ENCODE measurements at places on chromosomes 2 and 18.

DNA sequence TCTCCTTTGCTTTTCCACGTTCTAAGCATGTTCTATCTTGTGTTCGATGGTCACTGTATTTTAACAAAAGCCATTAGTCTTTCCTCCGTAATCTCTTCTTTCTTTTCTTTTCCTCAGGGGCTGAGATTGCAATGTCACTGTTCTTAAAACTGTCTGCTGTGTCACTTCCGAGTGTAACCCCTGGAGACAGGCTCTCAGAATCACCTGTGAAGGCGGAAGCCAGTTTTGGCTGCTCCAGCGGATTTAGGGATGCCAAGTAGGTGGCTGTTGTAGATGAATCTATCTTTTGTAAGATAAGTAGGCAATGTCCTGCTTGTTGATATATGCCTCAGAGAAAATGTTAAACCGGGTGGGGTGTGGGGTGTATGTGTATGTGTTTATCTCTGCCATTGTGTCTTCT, 94.7 kb upstream of the L3MBTL4 start:
- DNase-seq = no peak

DNA sequence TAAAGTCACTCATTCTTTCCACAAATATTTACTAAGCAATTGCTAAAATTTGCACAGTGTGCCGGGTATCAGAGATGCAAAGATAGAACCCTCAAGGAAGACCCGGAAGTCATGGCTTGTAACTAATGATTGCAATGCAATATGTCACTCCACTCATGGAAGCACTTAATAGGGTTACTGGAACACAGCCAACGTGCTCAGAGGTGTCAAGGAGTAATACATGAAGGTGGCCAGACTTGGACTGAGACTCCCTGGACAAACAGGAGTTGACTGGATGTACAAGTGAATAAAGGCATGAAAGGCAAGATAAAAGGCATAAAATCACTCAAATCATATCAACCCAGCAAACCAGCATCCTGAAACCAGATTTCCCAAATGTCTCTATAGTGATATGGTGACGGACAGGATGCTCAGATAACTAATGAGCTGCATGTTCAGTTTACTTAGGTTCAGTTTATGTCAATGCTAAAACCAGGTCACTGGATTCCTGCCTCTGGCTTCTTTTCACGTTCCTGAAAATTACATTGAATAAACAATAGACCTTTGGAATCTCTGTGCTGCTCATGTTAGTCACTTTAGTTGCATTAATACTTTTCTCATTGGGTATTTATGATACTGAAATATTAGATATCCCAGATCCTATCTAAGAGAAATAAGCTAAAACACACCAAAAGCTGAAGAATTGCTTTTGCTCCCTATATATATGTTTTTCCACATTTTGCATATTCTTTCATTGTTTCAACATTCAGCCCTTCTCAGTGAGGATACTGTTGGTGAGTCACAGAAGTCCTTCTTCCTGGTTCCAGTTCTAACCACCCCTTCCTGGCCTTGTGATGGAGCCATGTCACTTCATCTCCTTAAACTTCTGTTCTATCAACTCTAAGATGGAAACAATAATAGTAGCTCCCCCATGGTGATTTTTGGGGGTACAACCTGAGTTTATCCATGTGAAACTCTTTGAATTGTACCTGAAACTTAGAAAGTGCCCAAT, 688.9 kb upstream of the ID2 start:
- no peak for DNase-seq

- DNase-seq = no peak
These were observed 1246.0 kb upstream of the ZEB2 start for GRCh38 chr2:145765874-145766273.

DNA sequence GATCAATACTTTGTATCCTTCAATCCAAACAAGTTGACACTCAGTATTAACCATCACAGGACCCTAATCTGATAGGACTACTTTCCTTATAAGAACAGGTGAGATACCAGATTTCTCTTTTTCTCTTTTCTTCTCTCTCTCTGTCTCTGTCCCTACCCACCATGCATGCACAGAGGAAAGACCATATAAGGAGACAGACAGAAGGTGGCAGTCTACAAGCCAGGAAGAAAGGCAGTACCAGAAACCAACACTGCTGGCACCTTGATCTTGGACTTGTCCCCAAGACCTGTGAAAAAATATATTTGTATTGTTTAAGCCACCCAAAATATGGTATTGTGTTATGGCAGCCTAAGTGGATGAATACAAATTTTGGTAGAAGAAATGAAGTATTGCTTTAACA, 156.2 kb upstream of the KCNH7 start:
- DNase-seq = no peak

DNA sequence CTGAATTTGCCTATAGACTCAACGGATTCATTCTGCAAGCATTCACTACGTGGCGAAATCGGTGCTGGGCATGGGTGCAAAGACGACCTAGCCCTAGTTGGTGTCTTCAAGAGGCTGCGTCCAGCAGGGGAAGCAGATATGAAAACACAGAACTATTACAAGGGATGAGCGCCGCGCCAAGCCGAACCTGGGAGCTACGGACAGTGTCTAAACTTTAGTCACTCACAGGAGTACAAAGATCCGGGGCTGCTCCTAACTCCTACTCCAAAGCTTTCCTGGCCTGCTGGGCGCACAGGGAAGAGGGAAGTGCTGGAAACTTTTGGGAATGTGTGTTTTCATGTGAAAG, 732 bp upstream of the ANXA4 start:
- peak; percentile 35 for DNase-seq

- peak; percentile 51 for DNase-seq
These were observed 131.4 kb downstream of the MSH2 start for GRCh38 chr2:47534179-47534919.

DNA sequence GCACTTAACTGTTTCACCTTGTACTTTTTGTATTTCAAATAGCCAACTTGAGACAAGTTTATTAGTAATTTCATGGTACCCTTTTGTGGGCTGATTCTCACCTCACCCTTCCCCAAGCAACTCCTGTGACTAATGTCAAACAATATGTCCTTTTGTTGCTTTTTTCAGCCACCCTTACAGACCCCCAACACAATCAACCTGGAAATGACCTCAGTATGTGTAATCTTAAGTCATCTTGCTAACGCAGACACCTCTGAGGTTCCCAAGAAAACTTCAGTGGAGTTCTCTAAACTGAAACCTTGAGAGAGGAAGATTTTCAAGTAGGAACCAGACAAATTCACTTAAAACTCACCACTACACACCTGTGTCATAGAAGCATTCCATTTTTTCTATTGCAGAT, 69.5 kb downstream of the KYNU start:
- DNase-seq = no peak

DNA sequence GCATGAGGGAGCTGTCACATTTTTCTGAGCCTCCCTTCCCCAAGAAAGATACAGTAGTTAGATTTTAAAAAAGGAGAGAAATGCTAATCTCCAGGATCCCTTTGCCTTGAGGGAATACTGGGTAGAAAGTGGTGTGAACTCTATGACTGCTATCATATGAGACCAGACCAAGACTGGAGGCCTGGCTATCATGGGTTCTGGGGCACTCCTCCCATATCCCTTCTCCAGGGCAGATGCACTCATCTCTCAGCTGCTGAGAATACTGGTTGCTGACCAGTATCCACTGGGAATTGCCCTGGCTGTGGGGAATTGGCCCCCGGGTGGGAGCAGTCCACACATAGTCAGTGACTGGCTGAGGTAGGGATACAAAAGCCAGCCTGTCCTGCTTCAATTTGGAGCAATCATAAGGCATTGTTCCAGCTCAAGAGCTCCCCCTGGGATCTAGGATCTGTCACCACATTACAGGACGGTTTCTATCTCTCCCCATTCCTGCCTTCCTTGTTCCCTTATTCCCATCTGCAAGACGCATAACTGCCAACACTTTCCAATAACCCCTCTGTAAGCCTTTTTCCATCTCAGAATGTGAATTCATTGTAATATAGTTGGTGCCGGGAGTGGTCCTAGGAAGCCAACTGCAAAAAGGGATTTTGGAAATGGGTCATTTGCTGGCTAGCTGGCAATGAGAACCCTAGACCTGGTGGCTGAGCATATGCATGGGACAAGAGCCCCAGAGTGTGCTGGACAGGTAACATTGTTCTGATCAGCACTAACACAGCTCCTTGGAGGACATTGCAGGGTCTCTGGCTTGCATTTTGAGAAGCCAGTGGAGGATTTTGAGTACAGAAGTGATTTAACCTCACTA, 35.4 kb upstream of the REEP1 start:
- DNase-seq = no peak

DNA sequence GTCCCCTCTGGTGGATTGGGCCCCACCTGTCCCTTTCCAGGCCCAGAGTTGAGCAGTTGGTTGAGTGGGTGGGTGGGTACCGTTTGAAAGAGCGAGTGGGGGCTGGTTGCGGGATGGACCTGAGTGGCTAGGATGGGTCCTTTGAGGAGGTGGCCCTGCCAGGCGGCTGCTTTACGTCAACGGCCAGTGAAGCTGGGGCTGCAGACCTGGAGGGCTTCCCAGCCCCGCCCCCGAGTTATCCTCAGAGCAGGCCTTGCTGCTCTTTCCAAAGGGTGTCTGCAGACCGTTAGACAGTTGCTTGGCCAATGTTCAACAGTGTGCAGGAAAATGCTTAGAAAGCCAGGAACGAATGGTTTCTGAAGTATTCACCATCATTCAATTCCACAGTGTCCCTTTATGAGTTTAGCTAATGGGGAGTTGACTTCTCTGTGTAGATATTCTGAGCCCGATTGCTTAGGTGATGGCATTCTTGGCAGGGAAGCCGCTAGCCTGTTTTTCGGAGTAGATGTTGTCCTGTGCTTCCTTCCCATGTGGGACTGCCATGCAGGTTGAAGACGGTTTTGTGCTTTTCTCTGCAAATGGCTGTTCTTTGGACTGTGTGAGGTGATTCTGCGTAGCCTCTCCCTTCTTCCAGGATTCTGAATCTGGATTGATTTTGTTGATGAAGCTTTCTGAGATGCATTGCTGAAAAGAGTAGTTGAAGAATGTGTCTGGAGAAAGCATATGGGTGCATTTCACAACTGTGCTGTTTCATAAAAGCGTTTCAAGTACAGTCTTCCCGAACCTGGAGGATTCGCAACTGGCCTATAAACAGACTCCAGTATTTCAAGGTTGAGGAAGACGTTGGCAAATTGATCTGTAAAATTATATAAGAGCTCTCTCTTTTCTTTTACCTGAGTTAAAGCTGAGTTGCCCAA, 45.8 kb downstream of the LDLRAD4 start:
- DNase-seq = no peak

GRCh38 chr2:141728886-141729285, 401.9 kb downstream of the LRP1B start:
- no peak for DNase-seq

GRCh38 chr2:171541202-171541887, 19.1 kb downstream of the CYBRD1 start:
- no peak for DNase-seq

DNA sequence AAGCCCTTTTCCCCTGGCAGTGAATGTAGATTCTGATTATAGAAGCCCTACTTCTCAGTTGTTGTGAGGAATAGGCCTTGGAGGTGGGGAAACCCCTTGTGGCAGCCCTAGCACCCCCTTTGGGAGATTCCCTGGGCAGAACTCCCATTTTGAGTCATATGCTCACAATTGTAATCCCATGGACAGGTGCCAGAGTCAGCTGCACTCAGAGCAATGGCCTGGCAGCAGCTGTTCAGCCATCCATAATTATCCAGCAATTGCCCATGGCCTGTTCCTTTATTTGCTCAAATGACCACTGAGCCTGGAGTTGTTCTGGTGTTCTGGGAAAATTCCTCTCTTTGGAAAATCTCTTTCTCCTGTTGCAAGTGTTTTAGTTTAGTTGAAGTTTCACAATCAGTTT, 71.7 kb downstream of the PTRHD1 start:
- DNase-seq = peak; percentile 56

- DNase-seq = no peak
These were observed 13.1 kb downstream of the SOS1 start for GRCh38 chr2:39107724-39108273.

DNA sequence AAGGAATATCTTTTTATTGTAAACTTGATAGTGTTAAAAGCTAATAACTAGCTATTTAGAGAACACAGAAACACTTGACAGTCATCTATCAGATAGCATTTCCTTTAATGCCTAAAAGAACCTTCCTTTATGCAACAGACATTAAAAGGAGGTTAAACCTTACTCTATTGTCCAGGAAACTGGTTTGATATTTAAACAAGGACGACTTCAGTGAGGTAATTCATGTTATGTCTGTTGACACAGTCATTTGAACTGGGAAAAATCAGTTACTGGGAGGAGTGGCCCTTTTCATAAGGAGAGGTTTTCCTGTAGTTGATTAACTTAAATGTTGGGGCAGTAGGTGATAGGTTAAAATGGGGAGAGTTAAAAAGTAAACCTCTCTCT, 6.7 kb downstream of the TGIF1 start:
- no peak for DNase-seq

DNA sequence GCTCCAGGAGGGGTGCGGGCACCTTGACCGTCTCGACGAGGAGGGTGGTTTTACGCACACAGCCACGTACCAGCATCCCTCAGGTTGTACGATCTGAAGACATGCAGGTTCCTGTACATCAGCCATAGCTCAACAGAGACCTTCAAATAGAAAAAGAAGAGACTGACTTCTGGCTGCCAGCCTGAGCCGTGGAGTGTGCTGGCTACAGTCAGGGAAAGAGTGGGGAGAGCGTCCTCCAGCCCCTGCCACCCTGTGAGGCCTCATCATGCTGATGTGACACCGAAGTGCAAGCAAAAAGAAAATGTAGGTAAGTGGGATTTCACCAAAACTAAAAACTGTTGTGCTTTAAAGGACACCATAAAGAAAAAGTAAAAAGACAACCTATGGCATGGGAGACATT, 47.0 kb downstream of the ADI1 start:
- DNase-seq = no peak

DNA sequence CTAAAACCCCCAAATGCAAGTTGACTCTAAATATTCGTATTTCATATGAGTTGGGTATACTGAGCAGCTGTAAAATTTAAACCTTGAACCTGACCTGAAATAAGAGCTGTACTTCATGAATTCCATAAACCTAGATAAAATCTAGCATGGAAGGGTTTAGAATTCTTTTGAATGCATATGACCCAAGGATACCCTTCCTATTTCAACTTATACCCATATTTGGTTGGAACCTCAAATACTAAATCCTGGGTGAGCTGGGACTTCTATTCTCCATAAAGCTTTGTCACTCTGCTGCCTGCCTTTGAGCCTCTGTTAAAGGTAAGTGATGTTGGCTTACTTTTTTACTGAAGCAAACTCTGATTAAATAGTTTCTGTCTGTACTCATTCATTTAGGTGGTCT, 994.6 kb downstream of the SUCLG1 start:
- DNase-seq = no peak

DNA sequence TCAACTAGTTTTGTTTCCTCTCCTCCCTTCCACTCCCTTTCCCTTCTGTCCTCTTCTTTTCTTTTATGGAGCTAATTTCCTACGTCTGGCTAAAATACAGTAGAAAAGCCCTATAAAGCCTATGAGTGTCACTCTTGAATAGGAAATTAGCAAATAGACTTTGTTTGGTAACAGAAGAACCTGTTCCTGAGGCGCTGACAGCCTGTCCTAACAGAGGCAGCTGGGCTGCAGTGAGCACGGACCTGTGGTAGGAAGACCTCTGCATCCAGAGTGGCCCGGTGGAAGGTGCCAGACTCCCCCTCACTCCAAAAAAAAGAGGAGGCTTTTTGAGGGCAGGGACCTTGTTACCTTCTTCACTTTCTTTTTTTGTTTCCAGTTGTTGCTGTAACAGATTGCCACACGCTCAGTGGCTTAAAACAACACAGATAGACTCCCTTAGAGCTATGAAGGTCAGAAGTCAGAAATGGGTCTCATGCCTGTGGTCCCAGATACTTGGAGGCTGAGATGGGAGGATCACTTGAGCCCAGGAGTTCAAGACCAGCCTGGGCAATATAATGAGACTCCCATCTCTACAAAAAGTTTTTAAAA, 81.2 kb upstream of the TXNDC2 start:
- DNase-seq = no peak
